ENCODE measurements at places on chromosomes 5 and 9. TPM values are rescaled to one million over a fixed set of nuclear protein-coding genes. Genes with fewer than 3 reads are reported as not detected.

FAM221B gene
- not detected for total RNA-seq

CYFIP2 gene
- total RNA-seq: 16.4 TPM

DDX41 gene
- 76.5 TPM for total RNA-seq

DTWD2 gene
- 5.4 TPM for total RNA-seq

MOB3B gene
- total RNA-seq: under 0.01 TPM

GABRP gene
- not detected for total RNA-seq

TAF1L gene
- under 0.01 TPM for total RNA-seq

CD72 gene
- total RNA-seq: 1.0 TPM

SMARCA2 gene
- total RNA-seq: 52.1 TPM

SLC34A3 gene
- not detected for total RNA-seq

PCDHB9 gene
- 0.99 TPM for total RNA-seq

IL9 gene
- not detected for total RNA-seq

F2RL1 gene
- 20.8 TPM for total RNA-seq

PCDHGB2 gene
- total RNA-seq: 4.6 TPM

CDH6 gene
- 9.8 TPM for total RNA-seq

INSL4 gene
- total RNA-seq: not detected

IL7R gene
- total RNA-seq: 67.9 TPM

TRIM7 gene
- 2.3 TPM for total RNA-seq

FREM1 gene
- total RNA-seq: under 0.01 TPM

SPINK6 gene
- total RNA-seq: not detected

OLFML2A gene
- 33.7 TPM for total RNA-seq

ORM2 gene
- not detected for total RNA-seq

RASEF gene
- total RNA-seq: 1.2 TPM

NME5 gene
- total RNA-seq: 2.5 TPM

HTR4 gene
- total RNA-seq: not detected

RNF130 gene
- 14.7 TPM for total RNA-seq

PRR16 gene
- 7.3 TPM for total RNA-seq

PHF24 gene
- total RNA-seq: 0.17 TPM
